ENCODE measurements at places on chromosomes 7 and 10.

GRCh38 chr7:157923903-157924630 lies 587.3 kb downstream of the DNAJB6 start:
- DNase-seq, result no peak

DNA sequence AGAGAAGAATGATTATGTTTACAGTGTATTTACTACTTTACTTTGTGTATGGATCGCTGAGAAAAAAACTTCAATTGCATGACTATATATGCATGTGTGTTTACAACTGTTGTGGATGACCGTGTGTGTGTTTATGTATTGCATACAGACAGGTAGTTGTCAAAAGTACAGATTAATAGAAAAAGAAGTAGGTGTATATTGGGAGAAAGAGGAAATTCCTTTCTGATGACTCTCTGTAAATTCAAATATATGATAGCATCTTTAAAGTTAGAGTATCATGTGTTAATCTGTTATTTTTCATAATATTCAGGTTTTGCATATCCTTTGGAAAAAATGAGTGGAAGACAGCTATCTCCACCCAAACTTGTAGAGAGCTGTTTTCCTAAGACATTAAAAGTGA lies 160.4 kb upstream of the AGR3 start:
- no peak for DNase-seq

DNA sequence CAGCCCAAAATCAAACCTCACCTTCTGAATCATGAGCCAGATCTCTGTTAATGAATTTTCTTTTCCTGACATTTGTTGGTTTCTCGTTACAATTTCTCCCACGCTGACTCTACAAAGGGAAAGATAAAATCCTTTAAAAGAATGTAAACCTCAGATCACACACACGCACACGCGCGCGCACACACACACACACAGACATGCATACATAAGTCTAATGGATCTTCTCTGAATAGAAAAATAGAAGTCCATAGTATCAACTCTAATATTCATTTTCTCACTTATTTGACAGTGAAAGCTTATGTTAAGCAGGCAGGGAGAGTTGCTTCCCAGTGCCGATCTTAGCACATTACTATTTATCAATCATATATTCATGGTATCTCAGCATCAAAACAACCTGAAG lies 1.4 kb downstream of the ETV1 start:
- DNase-seq, result no peak

DNA sequence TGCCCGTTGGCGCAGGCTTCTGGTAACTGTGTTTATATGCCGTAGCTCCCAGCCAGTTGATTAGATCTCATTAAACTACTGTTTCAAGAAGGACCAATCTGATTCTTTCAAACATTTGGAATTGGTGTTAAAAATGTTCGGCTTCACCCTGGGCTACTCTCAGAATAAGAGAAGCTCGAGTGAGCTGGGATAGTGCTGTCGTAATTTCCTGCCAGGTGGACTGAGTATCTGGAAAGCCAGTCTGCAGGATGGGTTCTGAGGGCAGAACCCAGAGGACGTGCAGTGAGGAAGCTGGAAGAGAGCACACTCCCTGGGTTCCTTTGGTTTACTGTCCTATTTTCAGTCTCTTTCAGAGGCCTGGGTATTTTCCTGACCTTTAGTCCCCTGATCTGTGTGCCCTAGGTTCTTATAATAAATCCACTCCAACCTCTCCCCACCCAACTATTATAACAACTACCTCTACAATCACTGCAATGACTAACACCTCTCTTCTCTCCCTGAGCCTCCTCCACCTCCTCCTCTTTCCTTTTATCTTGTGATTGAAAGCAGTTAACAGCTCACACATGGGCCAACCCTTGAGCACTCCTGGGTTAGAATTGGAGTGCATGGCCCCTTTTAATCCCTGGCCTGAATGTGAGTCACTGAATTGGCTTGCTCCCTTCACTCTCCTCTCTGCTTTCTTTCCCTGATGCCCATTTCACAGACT lies 63.0 kb downstream of the AOAH start:
- DNase-seq, result no peak

GRCh38 chr10:130341356-130341755 lies 205.2 kb downstream of the GLRX3 start:
- no peak for DNase-seq

DNA sequence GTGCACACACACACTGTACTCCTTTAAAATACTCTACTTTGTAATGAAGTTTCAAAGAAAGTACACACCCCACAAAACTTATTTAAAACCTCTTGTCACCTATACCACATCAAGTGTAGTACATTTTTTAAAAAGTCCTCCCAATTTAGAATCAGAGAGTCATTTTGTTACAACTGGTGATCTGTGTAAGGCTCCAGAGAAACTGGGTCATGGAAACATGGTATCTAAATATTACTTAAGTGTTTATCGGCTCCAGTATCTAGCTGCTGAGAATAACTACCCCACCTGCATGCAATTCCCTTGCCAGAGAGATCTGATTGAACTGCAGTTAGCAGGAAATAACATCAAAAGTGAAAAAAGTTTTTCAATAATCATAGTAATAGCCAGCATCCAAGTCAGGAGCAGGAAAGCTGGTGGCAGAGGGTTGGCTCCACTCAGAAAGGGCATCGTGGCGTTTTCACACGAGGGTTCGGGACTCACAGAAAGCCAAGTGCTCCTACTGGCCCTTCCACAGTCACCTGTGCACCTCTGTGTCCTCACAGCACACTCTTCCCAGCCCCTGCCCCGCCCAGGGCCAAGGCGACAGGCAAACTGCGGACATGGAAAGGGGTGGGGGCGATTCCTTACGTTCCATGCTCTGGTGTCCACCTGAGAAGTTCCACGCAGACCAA lies 6.5 kb downstream of the RGS10 start:
- DNase-seq, result no peak

GRCh38 chr7:11315666-11316258 lies 342.1 kb downstream of the PHF14 start:
- DNase-seq, result no peak

DNA sequence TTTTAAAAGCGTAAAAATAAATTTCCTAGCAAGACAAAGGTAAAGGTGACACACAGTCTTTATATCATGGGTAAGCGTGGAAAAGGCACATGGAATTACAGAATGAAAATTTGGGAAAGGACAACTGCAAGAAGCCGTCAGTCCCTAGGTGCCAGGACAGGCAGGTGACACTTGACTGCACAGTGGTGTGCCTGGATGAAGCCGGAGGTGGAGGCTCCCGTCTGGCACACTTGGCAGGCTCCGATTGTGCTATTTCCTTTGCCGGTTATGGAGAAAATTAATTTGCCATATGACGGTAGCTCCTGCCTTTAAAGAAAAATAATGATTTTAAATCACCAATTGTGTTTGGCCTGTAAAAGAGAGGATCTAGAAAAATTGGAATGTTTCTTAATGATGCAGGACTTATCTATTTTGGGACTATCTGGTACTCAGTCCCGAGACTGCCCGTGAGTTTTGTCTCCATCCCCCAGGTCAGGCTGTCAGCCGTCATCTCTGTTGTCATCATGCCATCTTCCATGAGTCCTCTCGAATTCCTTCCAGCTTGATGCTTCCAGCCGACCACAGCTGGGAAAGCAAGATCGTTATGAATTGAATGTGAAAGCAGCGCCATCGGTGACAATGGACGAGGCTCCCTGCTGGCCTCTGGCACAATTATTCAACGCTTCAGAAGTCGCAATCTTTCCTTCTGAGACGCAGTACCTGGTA lies 56.2 kb upstream of the MGMT start:
- DNase-seq, result no peak
